NCI-H1092 (cell line): ENCODE measurements at places on chromosomes 12 and 14.

- DNase-seq, result no peak
These were observed 26.3 kb downstream of the BATF start for GRCh38 chr14:75548544-75548943.

GRCh38 chr14:33676135-33676566, 274.7 kb downstream of the EGLN3 start:
- DNase-seq, result peak; percentile 9

- no peak for DNase-seq
These were observed 1.7 kb downstream of the DYNC1H1 start for GRCh38 chr14:101965770-101966722.

GRCh38 chr12:91264178-91264577, 81.6 kb upstream of the DCN start:
- DNase-seq, result no peak

GRCh38 chr12:26239122-26239851, 43.9 kb downstream of the SSPN start:
- DNase-seq, result no peak
